D721Med (cell line): ENCODE measurements at places on chromosomes 3 and 15.

DNA sequence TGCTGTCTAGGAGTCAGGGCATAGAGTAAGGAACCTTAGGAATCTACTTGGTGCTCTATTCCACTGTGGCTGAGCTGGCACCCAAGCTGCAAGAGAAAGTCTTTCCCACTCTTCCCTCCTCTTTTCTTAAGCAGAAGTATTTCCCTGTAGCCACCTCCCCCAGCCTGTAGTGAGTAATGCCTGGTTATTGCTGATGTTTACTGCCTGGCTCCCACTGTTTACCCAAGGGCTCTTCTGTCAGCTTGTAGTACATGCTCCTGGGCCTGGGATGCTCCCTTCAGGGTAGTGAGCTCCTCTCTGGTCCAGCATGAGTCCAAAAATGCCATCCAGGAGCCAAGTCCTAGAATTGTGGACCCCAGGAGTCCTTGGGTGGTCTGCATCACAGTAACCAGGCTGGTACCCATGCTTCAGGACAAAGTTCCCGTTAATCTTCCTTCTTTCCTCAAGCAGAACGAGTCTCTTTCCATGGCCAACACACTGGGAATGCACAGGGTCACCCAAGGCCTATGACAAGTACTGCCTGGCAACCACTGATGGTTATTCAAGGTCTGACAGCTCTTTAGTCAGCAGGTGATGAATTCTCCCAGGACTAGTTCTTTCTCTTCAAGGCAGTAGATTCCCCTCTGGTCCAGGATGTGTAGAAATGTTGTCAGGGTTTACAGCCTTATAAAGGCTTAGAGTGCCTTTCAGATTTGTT, 17.6 kb downstream of the GALK2 start:
- DNase-seq: no peak

GRCh38 chr3:4950948-4951347, 28.3 kb upstream of the BHLHE40 start:
- no peak for DNase-seq

GRCh38 chr3:41986561-41986960, 24.7 kb upstream of the ULK4 start:
- no peak for DNase-seq

- DNase-seq: no peak
These were observed 88.4 kb upstream of the GALNT15 start for GRCh38 chr3:16085884-16086608.

DNA sequence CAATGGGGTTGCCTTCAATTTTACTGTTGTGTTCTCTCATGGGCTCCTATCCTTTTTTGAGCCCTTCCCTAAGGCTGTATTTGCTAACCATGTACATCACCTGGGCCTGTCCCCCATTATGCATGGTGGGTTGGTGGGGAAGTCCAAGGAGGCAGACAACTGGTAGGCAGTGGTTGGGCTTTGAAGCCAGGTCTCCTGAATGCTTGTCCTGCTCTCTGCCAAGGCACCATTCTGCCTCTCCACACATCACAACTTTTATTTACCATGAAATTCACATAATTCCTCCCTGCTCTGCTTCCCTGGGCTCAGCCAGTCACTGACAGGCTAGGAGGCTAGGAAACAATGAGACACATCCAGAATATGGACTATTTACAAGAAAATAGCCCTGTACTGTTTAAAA, 41.0 kb upstream of the COPB2 start:
- DNase-seq: no peak

DNA sequence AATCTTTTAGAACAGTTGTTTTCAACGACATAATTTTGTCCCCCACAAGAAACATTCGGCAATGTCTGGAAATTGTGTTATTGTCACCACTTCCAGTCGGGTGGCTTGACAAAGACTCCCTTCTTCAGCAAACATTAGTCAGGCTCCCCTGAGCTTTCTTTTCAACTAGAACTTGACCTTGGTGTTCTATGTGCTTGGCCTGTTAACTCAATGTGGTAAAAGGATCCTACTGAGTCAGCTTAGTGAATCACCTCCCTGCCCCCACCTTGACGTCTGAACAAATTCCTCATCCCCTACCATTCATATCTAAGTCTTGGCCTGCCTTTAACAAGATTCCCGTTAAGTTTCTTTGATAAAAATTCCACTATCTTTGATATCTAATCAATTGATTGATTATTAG, 465.0 kb upstream of the ROBO1 start:
- DNase-seq: no peak

GRCh38 chr15:71755092-71755970, 55.0 kb upstream of the NR2E3 start:
- no peak for DNase-seq

DNA sequence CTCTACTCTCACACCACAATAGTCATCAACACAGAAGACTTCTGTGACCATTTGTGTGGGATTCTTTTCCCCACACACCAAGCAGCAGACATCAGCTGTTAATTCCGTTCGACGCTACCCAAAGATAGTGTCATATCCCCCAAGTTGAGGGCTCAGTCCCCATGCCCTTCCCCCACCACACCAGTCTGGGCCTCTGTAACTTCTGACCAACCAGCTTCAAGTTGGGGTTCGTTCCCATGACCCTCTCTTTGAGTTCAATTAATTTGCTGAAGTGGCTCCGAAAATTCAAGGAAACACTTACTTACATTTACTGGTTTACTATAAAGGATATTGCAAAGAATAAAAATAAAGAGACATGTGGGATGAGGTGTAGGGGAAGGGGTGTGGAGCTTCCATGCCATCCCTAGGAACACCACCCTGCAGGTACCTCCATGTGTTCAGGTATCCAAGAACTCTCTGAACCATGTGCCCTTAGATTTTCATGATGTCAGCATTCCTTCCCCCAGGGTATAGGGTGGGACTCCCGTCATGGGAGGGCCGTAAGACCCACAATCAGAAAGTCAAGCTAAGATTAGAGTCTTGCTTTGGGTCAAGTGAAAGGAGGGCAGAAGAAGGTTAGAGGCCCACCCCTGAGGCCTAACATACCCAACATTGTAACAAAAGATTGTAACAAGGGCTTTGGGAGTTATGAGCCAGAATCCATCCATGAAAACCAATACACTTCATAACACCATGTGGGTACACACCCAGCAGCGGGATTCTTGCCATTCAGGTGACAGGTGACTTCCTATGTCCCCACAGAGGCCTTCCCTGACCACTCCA, 82.7 kb downstream of the BTLA start:
- DNase-seq: no peak

DNA sequence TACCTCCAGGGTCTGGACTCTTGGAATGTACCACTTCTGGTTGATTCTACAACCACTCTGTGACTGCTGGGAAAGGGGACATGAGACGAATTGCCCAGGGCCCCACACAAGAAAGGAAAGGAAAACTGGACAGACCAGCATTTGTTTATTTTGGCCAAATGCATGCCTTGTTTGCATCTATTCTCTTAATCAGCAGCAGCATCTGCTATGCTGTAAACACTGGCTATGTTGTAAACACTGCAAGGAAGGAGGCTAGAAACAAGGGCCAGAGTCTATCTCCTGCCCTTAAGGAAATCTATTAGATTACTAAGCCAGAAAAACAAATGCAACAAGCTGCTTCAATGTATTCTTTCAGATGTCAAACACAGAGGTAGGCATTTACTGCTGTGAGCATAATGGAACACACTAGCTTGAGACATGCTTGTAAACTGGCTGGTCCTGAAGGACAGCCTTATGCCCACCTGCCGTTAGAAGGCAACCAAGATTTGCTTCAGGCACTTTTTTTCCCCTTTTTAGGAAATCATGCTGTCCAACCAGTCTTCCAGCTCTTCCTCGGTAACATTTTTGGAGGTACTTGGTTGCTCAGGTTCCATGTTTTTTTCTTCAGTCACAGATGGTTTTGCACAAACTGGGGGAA, 102.1 kb upstream of the CHRM5 start:
- DNase-seq: no peak
